ENCODE measurements at places on chromosomes 1 and 21.

- no peak for DNase-seq
These were observed 29.3 kb downstream of the ZNF648 start for GRCh38 chr1:182032251-182032650.

DNA sequence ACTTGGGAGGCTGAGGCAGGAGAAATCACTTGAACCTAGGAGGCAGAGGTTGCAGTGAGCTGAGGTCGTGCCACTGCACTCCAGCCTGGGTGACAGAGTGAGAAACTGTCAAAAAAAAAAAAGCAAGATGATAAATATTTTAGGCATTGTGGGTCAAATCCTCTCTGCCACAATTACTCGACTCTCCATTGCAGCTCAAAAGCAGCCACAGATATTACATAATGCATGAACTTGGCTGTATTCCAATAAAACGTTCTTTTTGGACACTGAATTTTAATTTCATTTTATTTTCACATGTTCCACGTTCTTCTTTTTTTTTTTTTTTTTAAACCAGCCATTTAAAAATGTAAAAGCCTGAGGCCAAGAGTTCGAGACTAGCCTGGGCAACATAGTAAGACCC is 69.4 kb downstream of the TCP10L start:
- DNase-seq: no peak

GRCh38 chr1:218882454-218882853 is 291.2 kb upstream of the LYPLAL1 start:
- DNase-seq: no peak

GRCh38 chr1:58057826-58058225 is 488.7 kb downstream of the OMA1 start:
- no peak for DNase-seq

DNA sequence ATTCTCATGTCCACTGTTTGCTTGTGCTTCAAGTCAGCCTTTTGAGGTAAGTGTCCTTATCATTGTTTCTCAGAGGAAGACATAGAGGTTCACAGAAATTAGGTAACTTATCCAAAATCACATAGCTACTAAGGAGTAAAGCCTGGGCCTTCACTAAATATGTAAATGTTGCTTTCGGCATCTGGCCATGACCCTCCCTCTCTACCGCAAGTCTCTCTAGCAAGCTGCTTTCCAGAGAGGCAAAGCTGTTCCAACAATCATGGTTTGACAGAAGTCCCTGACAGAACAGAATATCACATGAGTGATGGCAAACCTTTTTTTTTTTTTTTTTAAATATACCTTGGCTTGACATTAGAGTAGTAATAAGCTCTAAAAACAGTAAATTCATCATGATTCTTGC is 94.5 kb upstream of the F3 start:
- no peak for DNase-seq

DNA sequence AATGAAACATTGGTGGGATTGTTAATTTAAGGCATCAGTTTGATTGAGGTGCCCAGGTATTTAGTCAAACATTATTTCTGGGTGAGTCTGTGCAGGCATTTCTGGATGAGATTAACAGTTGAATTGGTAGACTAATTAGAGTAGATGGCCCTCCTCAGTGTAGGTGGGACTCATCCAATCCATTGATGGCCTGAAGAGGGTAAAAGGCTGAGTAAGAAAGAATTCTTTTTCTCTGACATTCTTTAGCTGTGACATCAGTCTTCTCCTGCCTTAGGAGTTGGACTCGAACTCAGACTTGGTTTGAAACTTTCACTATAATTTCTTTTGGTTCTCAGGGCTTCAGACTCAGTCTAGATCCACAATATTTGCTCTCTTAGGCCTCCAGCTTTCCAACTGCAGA is 59.6 kb upstream of the ADAMTS5 start:
- DNase-seq: no peak

GRCh38 chr1:201653233-201653632 is 114.3 kb downstream of the NAV1 start:
- DNase-seq: no peak

- peak; percentile 73 for DNase-seq
These were observed at the start of gene DNM3 for GRCh38 chr1:171841050-171841910. TSS of gene DNM3 (plus strand) at chr1:171841498. CDS start at chr1:171841657, 159 bp downstream.

- no peak for DNase-seq
These were observed 31.1 kb downstream of the DLGAP3 start for GRCh38 chr1:34898330-34898761.

GRCh38 chr1:113809670-113810602 is 2.3 kb downstream of the RSBN1 start:
- no peak for DNase-seq

GRCh38 chr1:112285316-112285715 is 110.7 kb upstream of the CTTNBP2NL start:
- no peak for DNase-seq

DNA sequence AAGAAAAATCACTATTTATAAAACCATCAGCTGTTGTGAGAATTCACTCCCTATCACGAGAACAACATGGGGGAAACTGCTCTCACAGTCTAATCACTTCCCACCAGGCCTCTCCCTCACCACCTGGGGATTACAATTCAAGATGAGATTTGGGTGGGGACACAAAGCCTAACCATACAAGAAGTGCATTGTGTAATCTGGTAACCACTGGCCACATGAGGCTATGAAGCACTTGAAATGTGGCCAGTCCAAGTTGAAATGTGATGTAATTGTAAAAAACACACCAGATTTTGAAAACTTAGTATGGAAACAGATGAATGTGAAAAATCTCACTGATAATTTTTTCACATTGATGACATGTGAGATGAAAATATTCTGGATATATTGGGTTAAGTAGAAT is 293.8 kb downstream of the TTLL7 start:
- DNase-seq: no peak

DNA sequence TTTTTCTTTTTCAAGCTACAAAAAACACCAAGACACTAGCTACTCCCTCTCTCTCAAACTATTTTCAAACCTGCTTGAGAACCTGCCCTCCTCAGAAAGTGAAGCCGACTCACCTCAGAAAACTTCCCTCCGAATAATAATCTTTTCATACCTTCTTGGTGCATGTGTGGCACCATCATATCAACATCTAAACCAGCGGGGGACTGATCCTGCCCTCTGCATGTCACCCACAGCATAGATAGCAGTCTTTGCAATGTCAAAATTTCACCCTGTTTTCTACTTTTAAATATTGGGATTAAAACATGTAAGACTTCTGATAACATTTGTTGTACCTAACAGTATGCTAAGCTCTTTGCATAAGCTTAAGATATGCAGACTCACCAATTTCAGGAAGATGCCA is 1260.3 kb downstream of the PLA2G4A start:
- no peak for DNase-seq

GRCh38 chr1:172898866-172899265 is 151.9 kb downstream of the TNFSF18 start:
- DNase-seq: no peak

DNA sequence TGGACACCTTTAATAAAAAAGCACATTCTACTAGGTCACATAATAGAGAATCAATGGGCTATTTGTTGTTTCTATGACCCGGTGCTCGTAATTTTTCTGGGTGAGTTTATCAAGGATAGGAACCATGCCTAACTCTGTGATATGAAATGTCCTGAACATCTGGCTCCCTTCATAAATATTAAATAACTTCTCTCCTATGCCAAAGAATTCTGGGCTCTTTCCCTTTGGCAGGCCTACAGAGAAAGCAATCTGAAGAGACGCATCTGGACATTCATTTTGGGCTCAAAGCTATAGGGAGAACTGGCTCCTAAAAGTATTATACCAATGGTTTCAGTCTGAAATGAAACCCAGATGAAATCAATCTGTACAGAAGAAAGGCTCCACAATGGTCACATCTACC is 38.8 kb upstream of the ANGPTL7 start:
- no peak for DNase-seq

DNA sequence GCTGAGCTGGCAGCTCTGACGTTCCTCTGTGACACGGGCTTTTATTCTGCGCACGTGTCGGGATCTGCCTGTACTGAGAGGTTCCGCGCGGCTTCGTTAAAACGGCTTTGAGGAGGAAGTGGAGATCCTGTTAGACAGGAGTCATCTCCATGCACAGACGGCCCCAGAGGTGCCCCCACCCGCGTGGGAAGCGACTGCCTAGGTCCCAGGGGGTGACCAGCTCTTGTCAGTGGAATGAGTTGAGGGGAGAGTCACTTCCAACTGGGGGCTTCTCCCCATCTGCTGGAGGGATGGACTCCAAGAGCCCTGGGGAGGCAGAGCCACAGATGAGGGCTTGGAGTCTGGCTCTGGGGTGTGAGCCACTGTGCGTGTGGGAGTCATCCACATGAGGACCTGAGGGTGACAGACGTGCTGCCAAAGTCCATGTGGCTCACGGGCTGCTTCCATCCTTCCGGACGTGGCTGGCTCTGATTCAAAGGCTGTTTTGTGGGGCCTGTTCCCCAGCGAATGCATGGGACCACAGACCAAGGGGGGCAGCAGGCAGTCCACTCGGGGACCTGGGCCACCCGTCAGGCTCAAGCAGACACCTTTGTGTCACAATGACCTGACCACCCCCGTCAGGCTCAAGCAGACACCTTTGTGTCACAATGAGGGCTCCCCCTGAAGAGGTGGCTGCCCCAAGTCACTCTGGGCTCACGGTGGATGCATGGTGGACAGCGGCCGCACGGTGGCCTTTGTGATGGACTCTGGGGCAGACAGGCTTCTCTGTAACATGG is 26.8 kb downstream of the PTTG1IP start:
- DNase-seq: no peak

DNA sequence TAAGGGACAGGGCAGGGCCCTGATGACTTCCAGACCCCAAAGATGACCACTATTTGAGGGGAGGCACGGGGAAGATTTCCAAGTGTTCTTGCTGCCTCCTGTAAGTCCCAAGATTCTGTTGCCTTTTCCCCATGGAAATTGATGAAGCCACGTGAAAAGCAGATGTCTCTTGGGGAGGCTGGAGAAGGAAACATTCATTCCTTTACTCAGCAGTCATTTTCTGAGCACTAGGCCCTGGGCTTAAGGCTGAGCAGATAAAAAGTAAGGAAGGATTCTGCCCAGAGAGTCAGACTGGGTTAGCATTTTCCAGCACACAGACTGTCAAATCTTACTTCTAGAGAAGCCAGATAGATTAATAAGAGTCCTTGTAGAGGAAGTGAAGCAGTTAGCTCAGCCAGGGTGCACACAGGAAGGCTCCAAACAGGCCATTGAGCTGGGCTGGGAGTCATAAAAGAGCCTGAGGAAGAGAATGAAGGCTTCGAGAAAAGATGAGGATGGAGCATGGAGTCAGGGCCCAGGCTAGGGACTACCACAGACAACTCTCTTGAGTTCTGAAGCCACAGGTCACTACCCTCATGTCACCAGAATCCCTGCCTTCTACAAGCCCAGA is 10.1 kb downstream of the EXTL1 start:
- DNase-seq: no peak

Measured in NCI-H524 (cell line).